ENCODE measurements at places on chromosomes 7 and 10.

DNA sequence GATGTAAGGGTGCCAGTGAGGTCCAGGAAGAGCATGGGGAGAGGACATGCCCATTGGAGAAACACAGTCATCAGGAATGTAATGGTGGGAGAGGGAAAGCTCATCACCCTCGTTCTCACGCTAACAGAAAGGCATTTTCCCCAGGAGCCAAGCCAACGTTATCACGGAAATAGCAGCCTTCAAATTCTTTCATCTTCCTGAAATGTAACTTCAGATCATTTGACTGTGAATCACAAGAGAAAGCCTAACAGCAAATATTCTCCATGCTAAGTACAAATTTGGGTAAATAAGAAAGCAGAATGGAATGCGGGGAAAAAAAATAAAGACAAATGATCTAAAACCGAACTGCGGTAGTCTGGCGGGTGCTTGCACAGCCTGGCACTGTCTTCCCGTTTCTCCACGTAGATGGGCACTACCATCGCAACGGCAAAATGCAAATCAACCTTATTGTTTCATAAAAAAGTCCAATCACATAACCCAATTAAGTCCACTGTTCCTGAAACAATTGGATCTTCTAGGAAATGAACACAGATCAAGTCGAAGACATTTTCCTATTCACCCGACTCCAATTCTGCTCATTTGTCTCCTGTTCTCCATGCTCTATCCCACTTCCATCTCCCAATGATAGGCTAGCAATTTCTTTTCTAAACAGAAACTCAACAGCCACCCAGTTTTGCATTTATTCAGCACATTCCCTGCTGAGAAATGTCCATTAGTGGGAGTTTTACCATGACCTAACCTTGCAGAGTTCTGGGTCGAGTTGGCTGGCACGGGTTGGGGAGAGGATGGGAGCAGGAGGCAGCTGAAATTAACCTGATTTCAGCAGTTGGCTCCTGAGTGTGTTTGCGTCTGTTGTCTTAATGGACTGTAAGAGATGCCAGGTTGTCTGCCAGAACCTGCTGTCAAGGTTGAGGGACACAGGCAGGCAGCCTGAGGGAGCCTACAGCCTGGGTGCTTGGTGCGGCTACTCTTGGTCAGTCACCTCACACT lies 74.6 kb upstream of the FRMD4A start:
- H3K27me3 ChIP-seq, result no peaks in the 10 kb centered on the region
- H3K4me1 ChIP-seq, result no peaks in the 10 kb centered on the region
- H3K4me3 ChIP-seq, result no peak overlapping the region

DNA sequence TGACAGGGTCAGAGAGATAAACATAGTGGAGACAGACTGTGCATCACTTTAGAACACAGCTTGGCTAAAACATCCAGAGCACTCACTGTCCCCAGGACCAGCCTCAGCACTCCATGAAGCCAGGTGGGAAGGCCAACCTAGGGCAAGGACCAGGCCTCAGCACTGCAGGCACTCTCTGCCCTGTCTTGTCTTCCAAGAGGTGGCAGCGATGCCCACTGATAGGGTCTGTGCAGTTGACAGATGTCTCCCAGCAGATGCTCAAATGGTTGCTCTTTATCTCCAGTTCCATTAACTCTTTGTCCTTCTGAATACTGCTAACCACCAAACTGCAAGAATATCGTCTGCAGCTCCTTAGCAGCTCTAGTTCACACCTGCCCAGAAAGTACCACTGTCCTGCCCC lies 9.1 kb downstream of the DDX56 start:
- no peaks in the 10 kb centered on the region for H3K27me3 ChIP-seq
- no peak overlapping the region for H3K27ac ChIP-seq
- no peak overlapping the region for H3K4me3 ChIP-seq

DNA sequence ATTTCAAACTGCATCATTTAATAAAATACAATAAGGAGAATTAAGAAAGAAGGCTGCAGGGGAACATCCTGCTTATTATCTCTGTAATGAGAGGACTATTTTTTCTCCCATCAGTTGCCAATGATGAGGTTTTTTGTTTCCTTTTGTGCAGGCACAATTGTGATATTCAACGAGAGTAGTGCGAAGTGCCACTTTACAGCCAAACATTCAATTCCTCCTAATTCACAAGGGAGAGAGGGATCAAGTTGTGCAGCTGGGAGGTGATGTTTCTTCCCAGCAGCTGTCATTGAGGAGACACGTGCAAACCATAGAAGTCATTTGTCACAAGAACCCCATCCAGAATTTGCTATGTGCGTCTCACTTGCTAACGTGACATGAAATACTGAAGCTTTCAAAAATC lies 81.6 kb upstream of the ICA1 start:
- DNase-seq, result no peak
- H3K27ac ChIP-seq, result no peak overlapping the region
- no peaks in the 10 kb centered on the region for H3K36me3 ChIP-seq
- H3K4me3 ChIP-seq, result no peak overlapping the region
- no peaks in the 10 kb centered on the region for H3K4me1 ChIP-seq

GRCh38 chr7:44767912-44768627 lies 19.4 kb downstream of the ZMIZ2 start:
- H3K4me3 ChIP-seq, result no peak overlapping the region
- H3K27ac ChIP-seq, result peak overlapping the region; percentile 77
- DNase-seq, result no peak
- H3K36me3 ChIP-seq, result peaks cover 31% of the 10 kb centered on the region

- H3K4me3 ChIP-seq, result no peak overlapping the region
- no peak for DNase-seq
- H3K4me1 ChIP-seq, result no peaks in the 10 kb centered on the region
- no peaks in the 10 kb centered on the region for H3K27me3 ChIP-seq
Measured at GRCh38 chr10:64091897-64092296, 570.7 kb downstream of the REEP3 start.
